ENCODE measurements at places on chromosomes 11 and 22.
A peak's percentile ranks its signal among the peaks of the same experiment; 100 is the strongest.

GRCh38 chr22:17823226-17823625 lies 49.0 kb upstream of the BID start:
- H3K36me3 ChIP-seq = peaks cover 8% of the 10 kb centered on the region
- H3K27me3 ChIP-seq = no peaks in the 10 kb centered on the region
- H3K27ac ChIP-seq = no peak overlapping the region
- H3K4me1 ChIP-seq = peaks cover 4% of the 10 kb centered on the region
- no peak for DNase-seq

- H3K4me3 ChIP-seq = no peak overlapping the region
- H3K4me1 ChIP-seq = no peaks in the 10 kb centered on the region
- no peak for DNase-seq
Measured at GRCh38 chr11:43419460-43419859, 60.7 kb downstream of the TTC17 start.

DNA sequence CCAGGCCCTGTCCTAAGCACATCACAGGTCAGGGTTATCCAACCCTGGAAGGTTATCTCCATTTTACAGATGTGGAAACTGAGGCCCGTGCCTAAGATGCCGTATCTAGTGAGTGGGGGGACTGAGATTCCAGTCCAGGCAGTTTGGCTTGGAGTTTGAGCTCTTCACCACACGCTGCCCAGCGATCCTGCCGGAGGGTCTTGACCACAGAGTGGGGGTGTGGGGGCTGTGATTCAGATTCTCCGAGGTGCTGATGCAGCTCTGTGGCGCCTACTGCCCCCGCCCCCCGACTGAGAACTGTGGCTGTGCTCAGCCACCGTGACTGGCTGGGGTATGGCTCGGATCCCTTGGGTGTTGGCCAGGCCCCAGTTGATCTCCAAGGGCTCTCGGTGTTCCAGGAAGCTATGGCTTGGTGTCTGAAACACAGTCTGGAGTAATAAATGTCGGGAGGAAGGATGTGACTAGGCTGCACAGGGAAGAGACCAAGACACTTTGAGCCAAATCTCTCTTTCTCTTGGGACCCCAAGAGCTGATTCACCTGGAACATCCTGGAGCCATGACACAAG lies 60.6 kb upstream of the RASD2 start:
- H3K27ac ChIP-seq = no peak overlapping the region
- peaks cover 56% of the 10 kb centered on the region for H3K27me3 ChIP-seq
- peaks cover 5% of the 10 kb centered on the region for H3K36me3 ChIP-seq

GRCh38 chr22:26848244-26848920 lies 191.0 kb downstream of the MIAT start:
- H3K36me3 ChIP-seq = peaks cover 5% of the 10 kb centered on the region
- no peaks in the 10 kb centered on the region for H3K4me1 ChIP-seq
- no peak overlapping the region for H3K27ac ChIP-seq

DNA sequence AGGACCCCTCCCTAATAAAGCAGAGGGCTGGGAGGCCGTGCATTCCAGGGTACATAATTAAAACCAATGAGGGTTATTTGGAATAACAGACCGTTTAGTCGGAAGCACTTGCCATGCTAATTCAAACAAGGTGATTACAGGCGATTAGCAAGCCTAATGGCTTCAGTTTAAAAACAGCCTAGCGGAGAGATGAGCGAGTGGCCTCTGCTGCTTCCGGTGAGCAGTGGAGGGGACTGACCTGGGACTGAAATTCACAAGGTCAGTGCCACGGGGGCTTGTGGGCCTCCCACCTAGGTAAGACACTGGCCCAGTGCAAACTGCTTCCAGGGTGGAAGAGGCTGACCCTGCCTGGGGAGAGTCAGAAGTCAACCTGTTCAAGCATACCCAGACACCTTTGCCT lies 56.8 kb upstream of the ALX4 start:
- peaks cover 3% of the 10 kb centered on the region for H3K4me1 ChIP-seq
- DNase-seq = no peak
- no peaks in the 10 kb centered on the region for H3K36me3 ChIP-seq
- no peak overlapping the region for H3K27ac ChIP-seq
- H3K4me3 ChIP-seq = no peak overlapping the region
- H3K27me3 ChIP-seq = peaks cover 27% of the 10 kb centered on the region

- H3K4me1 ChIP-seq = peaks cover 5% of the 10 kb centered on the region
- no peak for DNase-seq
- H3K27me3 ChIP-seq = no peaks in the 10 kb centered on the region
- H3K27ac ChIP-seq = no peak overlapping the region
- no peak overlapping the region for H3K4me3 ChIP-seq
Measured at GRCh38 chr11:66860449-66860831, 3.6 kb downstream of the LRFN4 start.

GRCh38 chr11:65555693-65556231 lies 2.4 kb downstream of the LTBP3 start:
- H3K4me1 ChIP-seq = peaks cover 63% of the 10 kb centered on the region
- H3K4me3 ChIP-seq = peak overlapping the region; percentile 91
- no peaks in the 10 kb centered on the region for H3K36me3 ChIP-seq
- no peaks in the 10 kb centered on the region for H3K27me3 ChIP-seq
- peak overlapping the region; percentile 96 for H3K27ac ChIP-seq

DNA sequence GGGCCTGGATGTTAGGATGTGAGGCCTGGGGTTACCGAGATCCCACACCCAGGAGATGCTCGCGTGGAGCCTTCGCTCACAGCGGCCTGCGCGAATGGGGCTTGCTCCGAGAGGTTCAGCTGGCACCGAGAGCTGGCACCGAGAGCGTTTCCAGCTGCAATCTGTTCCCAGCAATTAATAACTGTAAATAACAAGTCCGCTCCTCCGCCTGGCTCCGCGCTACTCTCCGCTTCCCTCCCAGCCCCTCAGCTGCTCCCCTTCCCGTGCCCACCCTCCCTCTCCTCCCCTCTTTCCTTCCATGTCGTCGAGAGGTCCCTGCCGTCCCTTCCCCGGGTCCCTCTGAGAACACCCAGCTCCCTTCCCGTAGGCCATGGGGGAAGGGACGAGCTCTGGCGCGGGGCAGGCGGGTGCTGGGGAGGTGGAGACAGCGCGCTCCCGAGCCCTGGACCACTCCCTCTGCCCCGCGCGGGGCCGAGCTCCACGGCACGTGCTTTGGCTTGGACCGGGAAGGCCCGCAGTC lies 110.8 kb downstream of the WNT7B start:
- peaks cover 45% of the 10 kb centered on the region for H3K27me3 ChIP-seq
- peaks cover 10% of the 10 kb centered on the region for H3K4me1 ChIP-seq
- H3K4me3 ChIP-seq = no peak overlapping the region
- no peak overlapping the region for H3K27ac ChIP-seq
- DNase-seq = no peak

DNA sequence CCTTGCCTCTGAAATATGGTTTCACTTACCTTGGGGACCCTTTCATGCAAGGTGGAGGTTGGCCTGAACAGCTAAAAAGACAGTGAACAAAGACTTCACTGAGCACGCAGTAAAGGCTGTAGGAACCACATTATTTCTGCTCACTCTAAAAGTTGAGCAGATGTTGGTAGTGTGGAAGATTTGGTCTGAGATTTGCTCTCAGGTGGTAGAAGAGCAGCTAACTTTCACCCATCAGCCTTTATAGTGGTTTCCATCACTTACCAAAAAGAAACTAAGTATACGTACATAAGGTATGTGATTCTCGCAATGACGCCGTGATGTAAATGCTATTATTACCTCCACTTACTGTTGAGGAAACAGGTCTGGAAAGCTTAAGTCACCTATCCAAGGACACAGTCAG lies 47.3 kb downstream of the PRR5L start:
- peaks cover 52% of the 10 kb centered on the region for H3K27me3 ChIP-seq
- H3K4me1 ChIP-seq = no peaks in the 10 kb centered on the region
- no peak overlapping the region for H3K4me3 ChIP-seq
- no peak for DNase-seq

DNA sequence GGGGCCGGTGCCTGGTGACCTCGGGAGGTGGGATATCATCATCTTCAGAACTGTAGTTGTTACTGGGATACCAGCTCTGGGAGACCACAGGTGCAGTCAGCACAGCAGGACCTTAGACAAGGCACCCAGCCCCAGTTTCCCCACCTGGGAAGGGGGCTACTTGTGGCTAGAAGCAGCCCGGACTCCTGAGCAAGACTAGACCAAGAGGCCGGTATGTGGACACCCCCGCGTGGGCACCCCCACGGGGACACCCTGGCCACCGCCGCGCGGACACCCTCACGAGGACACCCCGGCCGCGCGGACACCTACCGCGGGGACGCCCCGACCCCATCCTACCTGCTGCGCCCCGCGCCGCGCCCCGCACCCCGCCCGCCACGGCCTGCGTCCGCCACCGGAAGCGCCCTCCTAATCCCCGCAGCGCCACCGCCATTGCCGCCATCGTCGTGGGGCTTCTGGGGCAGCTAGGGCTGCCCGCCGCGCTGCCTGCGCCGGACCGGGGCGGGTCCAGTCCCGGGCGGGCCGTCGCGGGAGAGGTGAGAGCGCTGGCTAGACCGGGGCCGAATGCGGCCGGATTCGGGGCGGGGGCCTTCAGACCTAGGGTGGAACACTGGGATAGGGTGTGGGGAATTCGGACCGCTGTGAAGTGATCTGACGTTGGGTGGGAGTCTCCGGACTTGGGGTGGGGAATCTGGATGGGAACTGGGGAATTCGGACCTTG lies at the start of the genes COMT and TXNRD2:
Gene COMT, plus strand, starts transcription at position 408 of the 718 bp plus-strand sequence. CDS start 20,755 bp downstream, outside the sequence.
Gene TXNRD2, minus strand, starts transcription at position 454 of the 718 bp plus-strand sequence. Its CDS starts 15 bp downstream, at position 439.
- H3K36me3 ChIP-seq = peaks cover 2% of the 10 kb centered on the region
- DNase-seq = peak; percentile 57
- H3K27ac ChIP-seq = peak within 1 kb of the TSS; percentile 93
- no peaks in the 10 kb centered on the region for H3K27me3 ChIP-seq

- H3K27me3 ChIP-seq = no peaks in the 10 kb centered on the region
- H3K4me1 ChIP-seq = peaks cover 10% of the 10 kb centered on the region
- no peak overlapping the region for H3K4me3 ChIP-seq
- no peaks in the 10 kb centered on the region for H3K36me3 ChIP-seq
- no peak overlapping the region for H3K27ac ChIP-seq
- DNase-seq = no peak
Measured at GRCh38 chr11:2559527-2560311, 114.9 kb downstream of the KCNQ1 start.

DNA sequence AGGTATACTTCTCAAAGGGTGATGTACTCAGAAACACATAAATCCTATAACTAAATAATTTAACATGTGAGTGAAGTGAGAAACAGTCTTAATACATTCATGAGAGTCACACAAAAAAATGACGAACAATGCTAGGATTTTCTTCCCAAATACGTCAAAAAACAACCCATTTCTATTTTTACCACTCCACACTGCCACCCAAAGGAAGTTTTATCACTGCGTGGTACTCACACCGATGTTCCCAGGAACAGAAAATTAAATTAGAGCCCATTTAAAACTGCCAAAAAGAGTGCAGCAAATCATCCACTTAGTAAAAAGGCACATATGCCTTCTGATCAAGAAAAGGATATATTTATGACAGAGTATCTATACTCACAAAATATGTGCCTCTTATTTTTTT lies 710.9 kb upstream of the FAT3 start:
- H3K27ac ChIP-seq = no peak overlapping the region
- H3K4me3 ChIP-seq = no peak overlapping the region
- no peak for DNase-seq
- H3K27me3 ChIP-seq = no peaks in the 10 kb centered on the region
- no peaks in the 10 kb centered on the region for H3K4me1 ChIP-seq

DNA sequence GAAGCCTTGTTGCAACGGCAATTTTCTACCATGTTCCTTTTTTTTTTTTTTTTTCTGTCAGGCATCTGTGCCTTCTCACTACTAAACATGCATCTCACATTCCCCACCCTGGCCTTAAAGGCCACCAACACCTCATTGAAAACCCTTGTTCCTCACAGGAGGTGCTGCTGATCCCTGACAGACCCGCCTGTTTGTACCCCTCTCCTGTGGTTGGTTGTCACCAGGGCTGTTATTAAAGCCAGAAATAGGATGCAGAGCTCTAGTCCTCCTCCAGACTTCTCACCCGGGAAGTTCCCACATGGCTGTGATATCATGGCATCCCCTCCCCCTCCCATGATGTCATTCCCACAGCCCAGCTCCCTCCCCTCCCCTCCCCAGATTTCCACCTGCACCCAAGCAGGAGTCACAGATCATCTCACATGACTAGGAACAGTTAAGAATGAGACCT lies 302.8 kb upstream of the NCAM1 start:
- no peak overlapping the region for H3K4me3 ChIP-seq
- H3K27ac ChIP-seq = no peak overlapping the region
- peaks cover 38% of the 10 kb centered on the region for H3K27me3 ChIP-seq
- H3K4me1 ChIP-seq = no peaks in the 10 kb centered on the region

GRCh38 chr11:123055191-123055901 lies 6.6 kb downstream of the HSPA8 start:
- no peaks in the 10 kb centered on the region for H3K27me3 ChIP-seq
- H3K4me3 ChIP-seq = peak overlapping the region; percentile 99
- DNase-seq = no peak
- peaks cover 16% of the 10 kb centered on the region for H3K36me3 ChIP-seq
- peaks cover 53% of the 10 kb centered on the region for H3K4me1 ChIP-seq

DNA sequence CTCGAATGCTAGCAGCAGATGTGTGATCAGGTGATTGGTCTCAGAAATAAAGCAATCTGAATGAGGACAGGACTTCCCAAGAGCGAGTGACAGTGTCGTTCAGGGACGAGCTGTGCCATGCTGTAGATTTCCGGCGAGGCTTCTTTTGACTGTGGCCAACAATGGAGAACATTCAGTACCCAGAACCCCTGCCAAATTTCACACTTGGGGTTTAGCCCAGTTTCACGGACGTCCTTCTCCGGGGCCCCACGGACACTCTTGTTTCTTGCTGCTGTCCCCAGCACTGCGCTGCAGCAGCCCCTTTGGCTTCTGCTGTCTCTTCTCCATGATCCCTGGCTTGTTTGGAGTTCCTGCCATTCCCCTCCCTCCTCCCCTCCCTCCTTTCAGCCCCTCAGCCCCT lies 115.1 kb upstream of the GRAMD1B start:
- no peaks in the 10 kb centered on the region for H3K4me1 ChIP-seq
- no peak overlapping the region for H3K4me3 ChIP-seq
- H3K27me3 ChIP-seq = peaks cover 44% of the 10 kb centered on the region
- H3K36me3 ChIP-seq = no peaks in the 10 kb centered on the region

DNA sequence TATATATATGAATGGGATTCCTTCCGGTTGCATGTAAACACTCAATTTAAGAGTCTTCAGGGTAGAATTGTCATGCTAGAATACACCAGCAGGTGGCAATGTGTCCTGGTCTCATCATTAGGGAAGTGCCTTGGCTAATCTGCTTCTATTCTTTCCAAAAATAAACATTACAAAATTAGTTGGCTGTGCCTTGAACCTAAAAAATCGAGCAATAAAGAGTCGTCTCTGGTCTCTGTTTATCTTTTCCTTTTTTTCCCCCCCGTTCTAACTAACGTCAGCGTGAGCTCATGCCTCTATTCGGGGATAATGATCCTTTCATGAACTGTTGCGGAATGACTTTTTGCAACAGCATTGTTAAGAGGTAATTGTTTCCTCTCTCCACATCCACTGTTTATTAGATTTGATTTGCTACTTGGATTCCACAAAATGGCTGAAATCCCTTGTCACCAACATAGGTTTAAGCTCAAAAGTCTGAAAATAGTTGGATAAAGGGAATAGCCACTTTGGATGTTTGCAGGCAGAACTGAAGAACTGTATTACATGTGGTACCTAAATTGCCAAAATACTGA lies 1.2 kb upstream of the ARHGEF12 start:
- peaks cover 23% of the 10 kb centered on the region for H3K4me1 ChIP-seq
- H3K36me3 ChIP-seq = no peaks in the 10 kb centered on the region
- peak overlapping the region; percentile 88 for H3K4me3 ChIP-seq
- no peak for DNase-seq

- peak overlapping the region; percentile 31 for H3K4me3 ChIP-seq
- peaks cover 6% of the 10 kb centered on the region for H3K4me1 ChIP-seq
- no peak for DNase-seq
- peaks cover 91% of the 10 kb centered on the region for H3K27me3 ChIP-seq
- H3K27ac ChIP-seq = no peak overlapping the region
- peaks cover 4% of the 10 kb centered on the region for H3K36me3 ChIP-seq
Measured at GRCh38 chr22:26170112-26170492, 840 bp downstream of the SEZ6L start.

- H3K27ac ChIP-seq = no peak overlapping the region
- no peak for DNase-seq
- H3K36me3 ChIP-seq = peaks cover 15% of the 10 kb centered on the region
- no peak overlapping the region for H3K4me3 ChIP-seq
- no peaks in the 10 kb centered on the region for H3K27me3 ChIP-seq
Measured at GRCh38 chr11:17986007-17986710, 26.7 kb downstream of the SERGEF start.

All from T-helper 17 cell (primary cell).